Activated T-cell treated with anti-CD3 and anti-CD28 coated beads, Interleukin-2, amount 50 U/mL, for 24 hours (primary cell): ENCODE measurements at places on chromosomes 11 and 22.
A peak's percentile ranks its signal among the peaks of the same experiment; 100 is the strongest.

- no peaks in the 10 kb centered on the region for H3K36me3 ChIP-seq
- H3K4me3 ChIP-seq, result no peak overlapping the region
- no peaks in the 10 kb centered on the region for H3K4me1 ChIP-seq
Measured at GRCh38 chr22:46107089-46107664, 43.1 kb upstream of the PPARA start.

- no peaks in the 10 kb centered on the region for H3K4me1 ChIP-seq
- H3K36me3 ChIP-seq, result no peaks in the 10 kb centered on the region
- H3K4me3 ChIP-seq, result no peak overlapping the region
- no peak overlapping the region for H3K27ac ChIP-seq
- H3K27me3 ChIP-seq, result peaks cover 14% of the 10 kb centered on the region
Measured at GRCh38 chr11:17528181-17528691, 16.0 kb downstream of the USH1C start.

DNA sequence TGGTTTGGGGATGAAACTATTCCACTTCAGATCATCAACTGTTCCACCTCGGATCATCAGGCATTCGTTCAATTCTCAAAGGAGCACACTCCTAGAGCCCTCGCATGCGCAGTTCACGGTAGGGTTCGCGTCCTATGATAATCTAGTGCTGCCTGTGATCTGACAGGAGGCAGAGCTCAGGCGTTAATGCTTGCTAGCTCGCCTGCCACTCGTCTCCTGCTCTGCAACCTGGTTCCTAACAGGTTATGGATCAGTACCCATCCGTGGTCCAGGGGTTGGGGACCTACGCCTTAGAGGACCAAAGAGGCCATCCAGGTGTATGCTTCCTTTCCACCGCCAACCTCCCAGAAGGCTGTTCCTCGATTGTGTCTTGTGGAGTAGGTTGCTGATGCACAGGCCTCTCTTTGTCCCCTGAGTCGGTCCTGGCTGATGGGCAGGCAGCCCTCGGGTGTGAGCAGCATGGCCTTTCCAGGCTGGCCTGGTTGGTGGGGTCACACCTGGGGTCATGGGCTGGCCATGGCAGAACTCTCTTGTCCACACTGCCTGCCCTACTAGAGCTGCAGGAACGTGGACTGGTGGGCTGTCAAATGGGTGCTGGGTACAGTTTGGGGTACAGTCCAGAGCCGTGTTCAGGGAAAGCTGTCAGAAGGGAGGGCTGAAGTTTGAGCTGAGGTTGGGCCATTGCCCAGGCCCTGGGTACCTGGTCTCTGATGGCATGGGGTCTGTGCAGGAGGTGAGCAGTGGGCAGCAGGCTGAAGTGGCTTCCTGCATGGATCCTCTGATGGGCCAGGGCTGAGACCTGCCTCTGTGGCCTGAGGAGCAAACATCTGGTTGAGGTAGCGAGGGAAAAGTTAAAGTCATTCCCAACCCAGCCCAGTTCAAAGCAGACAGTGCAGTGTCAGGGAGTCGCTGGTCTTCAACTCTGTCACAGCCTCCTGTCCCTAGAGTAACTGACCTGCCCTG is 11.1 kb downstream of the PRDM11 start:
- no peaks in the 10 kb centered on the region for H3K27me3 ChIP-seq
- H3K4me1 ChIP-seq, result peaks cover 12% of the 10 kb centered on the region
- peak; percentile 15 for DNase-seq
- no peak overlapping the region for H3K27ac ChIP-seq

- no peaks in the 10 kb centered on the region for H3K4me1 ChIP-seq
- H3K36me3 ChIP-seq, result no peaks in the 10 kb centered on the region
- no peak for DNase-seq
- H3K4me3 ChIP-seq, result no peak overlapping the region
- peaks cover 40% of the 10 kb centered on the region for H3K27me3 ChIP-seq
Measured at GRCh38 chr11:46222490-46223251, 54.8 kb upstream of the CREB3L1 start.

- H3K27me3 ChIP-seq, result no peaks in the 10 kb centered on the region
- peaks cover 52% of the 10 kb centered on the region for H3K4me1 ChIP-seq
- peaks cover 82% of the 10 kb centered on the region for H3K36me3 ChIP-seq
- no peak for DNase-seq
Measured at GRCh38 chr22:37624017-37624365, 15.4 kb downstream of the GGA1 start.

DNA sequence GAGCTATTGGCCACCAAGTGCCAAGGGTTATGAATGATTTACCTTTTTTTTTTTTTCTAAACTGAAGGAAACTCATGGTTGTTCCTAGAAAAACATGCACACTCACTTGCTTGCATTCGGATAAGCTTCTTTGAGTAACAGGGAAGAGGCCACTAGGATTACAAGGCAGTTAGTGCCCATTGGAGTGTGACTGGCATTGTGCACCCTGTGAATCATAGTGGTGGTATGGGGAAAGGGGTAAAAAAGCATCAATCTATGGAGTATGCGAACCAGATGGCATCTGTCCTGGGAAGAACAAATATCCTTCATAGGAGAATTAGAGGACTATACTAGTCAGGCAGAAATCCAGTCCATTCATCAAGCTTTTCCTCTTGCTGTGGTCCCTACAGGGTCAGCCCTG is 24.2 kb downstream of the CD44 start:
- no peak for DNase-seq
- no peak overlapping the region for H3K4me3 ChIP-seq
- H3K36me3 ChIP-seq, result peaks cover 87% of the 10 kb centered on the region
- no peaks in the 10 kb centered on the region for H3K27me3 ChIP-seq
- H3K4me1 ChIP-seq, result peaks cover 100% of the 10 kb centered on the region
- peak overlapping the region; percentile 99 for H3K27ac ChIP-seq

- H3K4me1 ChIP-seq, result no peaks in the 10 kb centered on the region
- no peaks in the 10 kb centered on the region for H3K36me3 ChIP-seq
- no peak for DNase-seq
- no peak overlapping the region for H3K4me3 ChIP-seq
- H3K27ac ChIP-seq, result no peak overlapping the region
- H3K27me3 ChIP-seq, result peaks cover 14% of the 10 kb centered on the region
Measured at GRCh38 chr22:44954149-44954548, 55.7 kb downstream of the PHF21B start.

GRCh38 chr11:130455483-130456127 is 7.2 kb downstream of the ADAMTS15 start:
- H3K27ac ChIP-seq, result no peak overlapping the region
- no peak overlapping the region for H3K4me3 ChIP-seq
- H3K27me3 ChIP-seq, result peaks cover 24% of the 10 kb centered on the region
- no peaks in the 10 kb centered on the region for H3K36me3 ChIP-seq
